ENCODE measurements at places on chromosomes 12 and 14. TPM values are rescaled to one million over a fixed set of nuclear protein-coding genes. Genes with fewer than 3 reads are reported as not detected.

GRCh38 chr14:90703841-90704737 is 112.1 kb downstream of the TTC7B start:
- no peaks in the 10 kb centered on the region for H3K36me3 ChIP-seq
- H3K27ac ChIP-seq: no peak overlapping the region
- no peaks in the 10 kb centered on the region for H3K27me3 ChIP-seq
- no peak overlapping the region for H3K4me3 ChIP-seq

DNA sequence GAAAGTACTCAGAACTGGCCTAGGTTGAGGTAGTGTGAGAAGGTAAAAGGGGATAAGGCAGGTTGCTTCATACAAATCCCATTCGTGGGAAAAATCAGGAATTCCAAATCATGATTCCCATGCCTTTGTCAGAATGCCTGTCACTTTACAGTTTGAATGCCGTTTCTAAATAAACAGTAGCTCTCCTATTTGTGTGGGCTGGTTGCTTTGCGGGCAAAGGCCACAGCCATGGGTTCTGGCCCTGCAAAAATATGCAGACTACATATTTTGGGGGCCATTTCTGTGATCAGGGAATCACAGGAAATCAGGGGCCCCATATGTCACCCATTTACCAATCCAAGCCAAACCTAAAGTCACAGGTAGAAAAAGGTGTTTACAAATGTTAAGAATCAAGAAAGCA is 161.3 kb upstream of the BMP4 start:
- no peaks in the 10 kb centered on the region for H3K4me1 ChIP-seq
- DNase-seq: no peak
- no peaks in the 10 kb centered on the region for H3K36me3 ChIP-seq
- H3K27ac ChIP-seq: no peak overlapping the region

DNA sequence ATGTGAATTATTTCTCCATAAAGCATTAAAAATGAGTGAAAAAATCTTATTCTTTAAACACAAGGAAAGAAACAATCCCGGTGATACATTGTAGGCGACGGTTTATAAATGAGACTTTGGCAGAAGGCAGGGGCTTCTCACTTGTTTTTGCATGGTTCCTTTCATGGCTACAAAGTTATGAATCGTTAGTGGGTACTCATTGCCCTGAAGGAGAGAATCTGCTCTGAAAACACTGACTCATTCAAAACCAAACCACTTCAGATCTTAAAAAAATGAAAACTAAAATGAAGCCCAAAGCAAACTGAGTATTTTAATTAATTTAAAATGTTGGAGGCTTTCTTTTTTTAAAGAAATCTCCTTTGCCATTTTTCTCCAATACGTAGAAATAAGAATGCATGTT is 41.4 kb upstream of the AMIGO2 start:
- no peaks in the 10 kb centered on the region for H3K4me1 ChIP-seq
- H3K4me3 ChIP-seq: no peak overlapping the region
- H3K27me3 ChIP-seq: no peaks in the 10 kb centered on the region
- no peak for DNase-seq

DNA sequence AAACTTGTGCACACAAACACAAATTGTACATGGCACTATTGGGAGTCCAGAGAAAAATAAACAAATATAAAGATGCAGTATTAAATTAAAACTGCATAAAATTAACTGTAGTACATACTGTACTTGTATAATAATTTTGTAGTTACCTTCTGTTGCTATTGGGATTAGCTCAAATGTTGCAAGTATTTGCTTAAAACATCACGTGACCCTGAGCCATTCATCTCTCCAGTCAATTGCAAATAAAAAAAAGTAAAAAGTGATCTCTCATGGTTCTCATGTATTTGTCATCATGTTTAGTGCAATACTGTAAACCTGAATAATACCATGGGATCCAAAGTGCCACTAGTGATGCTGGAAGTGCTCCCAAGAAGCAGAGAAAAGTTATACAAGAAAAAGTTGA is 88.1 kb upstream of the NAV3 start:
- DNase-seq: no peak
- H3K4me1 ChIP-seq: no peaks in the 10 kb centered on the region
- H3K27me3 ChIP-seq: no peaks in the 10 kb centered on the region
- H3K4me3 ChIP-seq: no peak overlapping the region
- H3K36me3 ChIP-seq: no peaks in the 10 kb centered on the region
- H3K27ac ChIP-seq: no peak overlapping the region

DNA sequence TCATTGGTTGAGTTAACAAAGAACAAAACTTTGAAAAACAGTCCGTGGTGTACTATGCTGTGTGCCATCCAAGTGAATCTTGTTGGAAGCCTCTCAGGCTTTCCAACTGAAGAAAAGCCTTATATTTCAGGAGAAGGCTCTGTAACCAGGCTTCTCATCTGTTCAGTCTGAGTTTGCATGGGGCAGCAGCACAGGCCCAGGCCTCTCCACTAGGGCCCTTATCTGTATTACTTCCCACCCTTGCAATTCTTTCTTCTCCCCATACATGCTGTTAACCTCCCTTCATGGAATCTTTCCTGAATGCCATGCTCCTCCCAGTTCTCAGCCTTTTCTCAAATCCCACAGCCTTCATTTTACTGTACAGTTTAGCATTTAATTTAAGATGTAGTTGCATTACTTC is 28.3 kb downstream of the FRMD6 start:
- DNase-seq: no peak
- H3K4me1 ChIP-seq: no peaks in the 10 kb centered on the region
- no peaks in the 10 kb centered on the region for H3K27me3 ChIP-seq
- no peak overlapping the region for H3K27ac ChIP-seq
- H3K36me3 ChIP-seq: no peaks in the 10 kb centered on the region

DNA sequence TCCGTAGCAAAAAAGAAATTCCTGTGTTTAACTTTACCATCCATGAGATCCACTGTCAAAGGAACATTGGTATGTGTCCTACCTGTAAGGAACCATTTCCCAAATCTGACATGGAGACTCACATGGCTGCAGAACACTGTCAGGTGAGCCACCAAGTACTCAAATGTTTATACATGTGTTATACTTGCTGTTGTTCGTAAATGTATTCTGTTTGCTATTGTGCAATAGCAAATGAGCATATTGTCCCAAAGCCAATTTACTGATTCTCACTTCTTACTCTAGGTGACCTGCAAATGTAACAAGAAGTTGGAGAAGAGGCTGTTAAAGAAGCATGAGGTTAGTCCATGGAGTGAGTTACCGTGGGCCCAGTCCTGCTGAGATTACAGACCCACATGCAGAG is 9.4 kb downstream of the TRAFD1 start:
- no peak overlapping the region for H3K27ac ChIP-seq
- H3K4me3 ChIP-seq: no peak overlapping the region

DNA sequence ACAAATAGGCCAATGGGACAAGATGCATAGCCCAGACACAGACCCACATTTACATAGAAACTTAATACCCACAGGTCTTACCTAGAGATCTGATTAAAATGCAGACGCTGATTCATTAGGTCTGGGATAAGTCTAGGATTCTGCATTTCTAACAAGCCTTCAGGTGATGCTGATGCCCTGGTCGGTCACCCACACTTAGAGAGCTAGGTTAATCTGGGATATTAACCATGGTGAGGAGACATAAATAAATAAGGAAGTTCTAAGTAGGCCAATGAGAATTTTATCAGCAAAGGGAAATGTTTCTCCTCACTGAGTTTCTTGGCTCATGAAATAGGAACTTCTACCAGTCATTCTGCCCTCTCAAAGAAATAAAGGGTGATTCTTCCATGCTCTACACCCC is 120.1 kb downstream of the BMP4 start:
- no peak overlapping the region for H3K4me3 ChIP-seq
- H3K4me1 ChIP-seq: peaks cover 10% of the 10 kb centered on the region
- no peaks in the 10 kb centered on the region for H3K36me3 ChIP-seq
- H3K27ac ChIP-seq: no peak overlapping the region
- H3K27me3 ChIP-seq: no peaks in the 10 kb centered on the region

DNA sequence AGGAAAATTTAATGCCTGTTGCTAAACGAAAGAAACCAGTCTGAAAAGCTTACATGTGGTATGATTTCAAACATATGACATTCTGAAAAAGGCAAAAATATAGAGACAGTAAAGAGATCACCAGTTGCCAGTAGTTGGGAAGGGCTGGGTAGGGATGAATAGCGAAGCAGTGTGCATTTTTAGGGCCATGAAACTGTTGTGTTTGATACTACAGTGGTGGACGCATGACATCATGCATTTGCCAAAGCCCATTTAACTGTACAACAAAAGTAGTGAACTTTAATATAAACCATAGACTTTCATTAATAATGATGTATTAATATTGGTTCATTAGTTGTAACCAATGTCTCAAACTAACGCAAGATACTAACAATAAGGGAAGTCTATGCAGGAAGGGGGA is 14.7 kb upstream of the EPYC start:
- no peak overlapping the region for H3K4me3 ChIP-seq
- no peak overlapping the region for H3K27ac ChIP-seq
- no peaks in the 10 kb centered on the region for H3K27me3 ChIP-seq
- H3K4me1 ChIP-seq: no peaks in the 10 kb centered on the region
- no peak for DNase-seq

- H3K27me3 ChIP-seq: no peaks in the 10 kb centered on the region
- no peak for DNase-seq
These were observed 218.1 kb downstream of the GLT1D1 start for GRCh38 chr12:129071362-129071761.

DNA sequence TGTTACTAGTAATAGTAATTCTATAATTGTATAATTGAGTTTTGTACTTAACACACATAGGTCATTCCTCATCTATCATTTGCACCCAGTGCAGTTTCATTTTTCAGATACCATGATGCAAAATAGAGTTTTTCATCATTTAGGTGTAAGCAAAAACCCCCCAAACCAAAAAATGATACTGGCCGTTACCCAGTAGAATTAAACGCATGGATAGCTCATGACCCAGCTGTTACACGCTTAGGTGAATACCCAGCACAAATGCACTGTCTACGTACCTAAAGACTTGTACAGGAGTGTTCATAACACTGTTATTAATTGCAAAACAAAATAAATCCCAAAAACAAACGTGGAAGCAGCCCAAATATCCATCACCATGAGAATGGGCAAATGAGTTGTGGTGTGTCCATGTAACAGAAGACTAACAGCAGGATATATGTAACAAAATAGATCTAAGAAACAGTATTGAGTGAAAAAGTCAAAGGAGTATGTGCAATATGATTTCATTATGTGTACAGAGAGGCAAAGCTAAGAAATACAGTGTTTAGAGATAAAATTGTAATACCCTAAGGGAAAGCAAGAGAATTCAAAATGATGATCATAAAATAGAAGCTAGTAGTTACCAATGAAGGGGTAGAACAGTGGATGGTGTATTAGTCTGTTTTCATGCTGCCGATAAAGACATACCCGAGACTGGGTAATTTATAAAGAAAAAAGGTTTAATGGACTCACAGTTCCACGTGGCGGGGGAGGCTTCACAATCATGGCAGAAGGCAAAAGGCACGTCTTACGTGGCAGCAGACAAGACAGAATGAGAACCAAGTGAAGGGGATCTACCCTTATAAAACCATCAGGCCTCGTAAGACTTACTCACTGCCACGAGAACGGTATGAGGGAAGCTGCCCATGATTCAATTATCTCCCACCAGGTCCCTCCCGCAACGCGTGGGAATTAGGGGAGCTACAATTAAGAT is 49.8 kb downstream of the EID3 start:
- H3K27me3 ChIP-seq: no peaks in the 10 kb centered on the region
- DNase-seq: no peak
- no peak overlapping the region for H3K4me3 ChIP-seq
- H3K4me1 ChIP-seq: no peaks in the 10 kb centered on the region

DNA sequence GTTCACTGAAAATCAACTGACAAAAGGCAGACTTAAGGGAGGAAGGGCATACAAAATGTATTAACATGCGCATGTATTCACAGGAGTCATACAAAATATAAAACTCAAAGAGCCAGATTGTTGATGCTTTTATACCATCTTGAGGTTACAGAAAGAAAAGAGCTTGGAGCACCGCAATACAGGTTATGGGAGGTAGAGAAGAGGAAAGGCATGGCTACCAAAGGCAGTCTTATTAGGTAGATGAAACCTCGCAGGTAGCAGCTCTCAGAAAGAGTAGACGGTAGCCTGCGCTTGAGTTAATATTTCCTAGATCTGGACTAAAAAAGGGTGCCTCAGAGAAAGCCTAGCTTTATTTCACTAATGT is 69.0 kb upstream of the DHRS4 start:
- no peak for DNase-seq
- peak overlapping the region; percentile 27 for H3K4me3 ChIP-seq
- no peaks in the 10 kb centered on the region for H3K27me3 ChIP-seq
- no peaks in the 10 kb centered on the region for H3K4me1 ChIP-seq

DNA sequence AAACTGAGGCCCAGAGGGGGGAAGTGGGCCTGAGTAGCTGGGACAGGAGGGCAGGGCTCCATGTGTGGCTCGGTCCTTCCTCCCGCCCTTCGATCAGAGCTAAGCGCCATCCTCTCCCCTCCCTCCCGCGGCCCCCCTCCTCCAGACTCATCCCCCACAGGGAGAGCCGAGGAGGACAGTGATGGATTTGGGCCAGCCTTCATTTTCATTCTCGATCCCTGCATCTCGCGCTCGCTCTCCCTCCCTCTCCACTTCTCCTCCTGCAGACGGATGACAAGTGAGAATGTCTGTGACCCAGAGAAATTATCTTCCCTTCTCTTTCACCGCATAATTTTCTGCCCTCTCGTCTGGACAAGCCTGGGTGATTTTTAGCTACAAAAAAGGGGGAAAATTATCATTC is 183.3 kb downstream of the RBM19 start:
- H3K27me3 ChIP-seq: peaks cover 2% of the 10 kb centered on the region
- H3K4me3 ChIP-seq: no peak overlapping the region
- peak; percentile 59 for DNase-seq
- no peaks in the 10 kb centered on the region for H3K36me3 ChIP-seq

DNA sequence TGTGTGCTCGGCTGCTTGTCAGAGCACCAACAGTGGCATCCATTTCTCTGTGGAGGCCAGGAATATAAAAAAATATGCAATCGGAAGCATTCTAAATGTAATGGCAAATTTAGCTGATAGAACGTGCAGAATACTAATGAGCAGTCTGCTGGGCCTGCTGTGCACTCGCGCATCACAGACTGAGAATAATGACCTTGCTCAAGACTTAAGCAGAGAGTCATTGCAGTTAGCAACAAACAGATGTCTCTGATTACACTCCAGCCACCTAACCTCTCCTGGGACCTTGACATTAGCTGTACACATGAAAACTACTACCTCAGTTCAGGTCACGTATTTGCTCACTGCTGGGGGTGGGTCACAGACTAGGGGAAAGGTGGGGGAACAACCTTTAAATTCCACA is 269.2 kb upstream of the DAAM1 start:
- peak; percentile 72 for DNase-seq
- no peak overlapping the region for H3K4me3 ChIP-seq
- no peaks in the 10 kb centered on the region for H3K4me1 ChIP-seq
- no peaks in the 10 kb centered on the region for H3K27me3 ChIP-seq

GRCh38 chr14:54299410-54300363 is 97.1 kb upstream of the CDKN3 start:
- H3K27ac ChIP-seq: no peak overlapping the region
- DNase-seq: no peak
- H3K36me3 ChIP-seq: no peaks in the 10 kb centered on the region

ZBTB42 gene
- 10.0 TPM for total RNA-seq

IPO4 gene
- total RNA-seq: 49.5 TPM

NAV3 gene
- 4.5 TPM for total RNA-seq

CCDC184 gene
- total RNA-seq: 2.0 TPM

SLC35F4 gene
- not detected for total RNA-seq

SRGAP1 gene
- total RNA-seq: 13.5 TPM

WIF1 gene
- total RNA-seq: not detected

P2RX7 gene
- total RNA-seq: 3.5 TPM
